ENCODE measurements at places on chromosomes 1 and 21.

DNA sequence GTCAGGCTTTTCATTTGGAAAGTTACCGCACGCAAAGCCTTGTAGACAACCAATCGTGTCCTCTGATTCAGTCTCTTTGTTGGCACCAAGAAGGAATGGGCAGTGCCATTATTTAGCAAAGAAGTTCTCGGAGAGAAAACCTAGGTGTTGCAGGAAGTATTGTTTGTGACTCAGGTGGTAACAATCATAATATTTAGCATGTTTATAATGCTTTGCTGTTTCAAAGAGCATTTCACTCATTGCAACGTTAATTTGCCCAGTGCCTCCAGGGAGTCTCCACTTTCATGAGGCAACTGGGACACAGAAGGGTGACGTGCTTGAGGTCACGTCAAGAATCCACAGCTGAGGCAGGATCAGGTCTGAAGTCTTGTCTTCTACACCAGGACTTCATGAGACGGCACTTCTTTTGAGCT is 31.4 kb downstream of the STPG1 start:
- DNase-seq = no peak

DNA sequence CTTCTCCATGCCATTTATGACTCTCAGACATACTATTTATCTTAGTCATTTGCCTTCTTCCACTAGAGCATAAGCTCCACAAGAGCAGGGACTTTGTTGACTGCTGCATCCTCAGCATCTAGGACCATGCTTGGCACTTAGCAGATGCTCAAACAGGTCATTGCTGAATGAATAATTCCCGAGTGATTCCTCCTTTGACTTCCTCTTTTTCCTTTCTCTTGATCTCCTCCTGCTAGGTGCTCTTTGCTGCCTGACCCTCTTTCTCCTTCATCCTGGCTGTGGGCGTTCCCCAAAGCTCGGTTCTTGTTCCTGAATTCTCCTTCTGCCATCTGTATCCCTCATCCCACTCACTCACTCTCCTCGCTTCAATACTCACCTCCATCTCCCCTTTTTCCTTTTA is 23.5 kb downstream of the SYT6 start:
- DNase-seq = no peak

DNA sequence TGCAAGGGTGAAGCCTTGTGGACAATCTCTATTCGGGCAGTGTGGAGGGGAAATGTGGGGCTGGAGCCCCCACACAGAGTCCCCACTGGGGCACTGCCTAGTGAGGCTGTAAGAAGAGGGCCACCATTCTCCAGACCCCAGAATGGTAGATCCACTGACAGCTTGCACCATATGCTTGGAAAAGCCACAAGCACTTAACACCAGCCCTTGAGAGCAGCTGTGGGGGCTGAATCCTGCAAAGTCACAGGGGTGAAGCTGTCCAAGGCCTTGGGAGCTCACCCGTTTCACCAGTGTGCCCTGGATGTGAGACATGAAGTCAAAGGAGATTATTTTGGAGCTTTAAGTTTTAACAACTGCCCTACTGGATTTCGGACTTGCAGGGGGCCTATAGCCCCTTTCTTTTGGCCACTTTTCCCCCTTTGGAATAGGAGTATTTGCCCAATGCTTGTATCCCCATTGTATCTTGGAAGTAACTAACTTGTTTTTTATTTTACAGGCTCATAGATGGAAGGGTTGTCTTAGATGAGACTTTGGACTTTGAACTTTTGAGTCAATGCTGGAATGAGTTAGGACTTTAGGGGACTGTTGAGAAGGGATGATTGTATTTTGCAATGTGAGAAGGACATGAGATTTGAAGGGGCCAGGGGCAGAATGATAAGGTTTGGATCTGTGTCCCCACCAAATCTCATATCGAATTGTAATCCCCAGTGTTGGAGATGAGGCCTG is 16.3 kb upstream of the COL6A1 start:
- DNase-seq = no peak

DNA sequence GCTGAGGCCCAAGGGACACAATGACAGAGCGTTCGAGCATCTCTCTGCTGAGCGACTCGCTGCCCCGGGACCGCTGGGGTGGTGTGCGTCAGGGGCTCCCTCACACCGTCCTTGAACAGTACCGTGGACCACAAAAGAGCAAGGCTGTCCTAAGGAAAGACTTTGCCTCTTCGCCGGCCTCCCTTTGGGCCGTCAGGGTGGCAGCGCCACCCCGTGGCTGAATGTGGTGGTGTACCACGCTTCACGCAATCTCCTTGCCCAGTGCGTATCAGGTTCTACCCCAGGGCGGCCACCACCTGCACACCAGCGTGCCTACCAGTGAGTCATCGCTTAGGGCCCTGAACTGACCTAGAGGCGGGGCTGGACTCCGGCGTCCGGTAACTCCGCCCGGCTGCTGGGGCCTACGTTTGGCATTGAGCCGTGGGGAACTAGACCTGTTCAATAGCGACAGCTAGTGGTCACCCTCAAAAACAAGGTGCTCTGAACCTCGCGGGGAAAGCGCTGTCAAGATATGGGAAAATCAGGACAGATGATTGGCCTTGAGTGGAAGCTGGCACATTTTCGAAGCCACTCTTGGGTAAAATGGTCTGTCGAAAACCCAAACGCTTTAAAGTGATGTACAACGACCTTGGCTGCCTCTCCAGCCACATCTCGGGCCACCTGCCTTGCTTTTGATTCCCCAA is 8.1 kb upstream of the TRAF3IP3 start:
- peak; percentile 95 for DNase-seq

DNA sequence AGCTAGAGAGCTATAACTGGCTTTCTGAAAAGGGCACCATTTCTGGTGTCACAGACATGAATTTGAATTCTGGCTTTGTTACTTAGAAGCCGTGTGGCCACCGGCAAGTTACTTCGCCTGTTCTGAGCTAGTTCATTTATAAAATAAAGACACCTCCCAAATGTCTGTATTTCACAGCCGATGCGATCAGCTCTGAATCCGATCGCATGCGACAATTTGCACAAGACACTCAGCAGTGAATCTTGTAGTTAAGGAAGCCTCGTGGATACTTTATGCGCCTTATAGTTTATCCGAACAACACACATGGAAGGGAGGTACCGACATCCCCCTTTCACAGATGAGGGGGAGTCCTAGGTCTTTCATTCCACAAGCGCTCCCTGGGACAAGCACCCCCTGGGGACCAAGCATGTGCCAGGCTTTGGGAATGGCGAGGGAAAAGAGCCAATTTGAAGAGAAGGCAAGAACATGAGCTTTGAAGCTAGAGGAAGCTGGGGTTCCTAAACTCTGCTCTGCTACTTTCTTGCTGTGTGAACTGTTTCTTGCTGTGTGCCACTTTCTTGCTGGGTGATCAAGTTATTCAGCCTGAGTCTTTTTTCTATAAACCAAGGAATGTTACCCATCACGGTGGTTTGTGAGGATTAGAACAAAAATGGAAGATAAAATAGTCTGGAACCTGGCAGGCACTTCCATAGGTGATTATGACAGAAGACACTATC is 3.9 kb downstream of the ID3 start:
- DNase-seq = peak; percentile 61

DNA sequence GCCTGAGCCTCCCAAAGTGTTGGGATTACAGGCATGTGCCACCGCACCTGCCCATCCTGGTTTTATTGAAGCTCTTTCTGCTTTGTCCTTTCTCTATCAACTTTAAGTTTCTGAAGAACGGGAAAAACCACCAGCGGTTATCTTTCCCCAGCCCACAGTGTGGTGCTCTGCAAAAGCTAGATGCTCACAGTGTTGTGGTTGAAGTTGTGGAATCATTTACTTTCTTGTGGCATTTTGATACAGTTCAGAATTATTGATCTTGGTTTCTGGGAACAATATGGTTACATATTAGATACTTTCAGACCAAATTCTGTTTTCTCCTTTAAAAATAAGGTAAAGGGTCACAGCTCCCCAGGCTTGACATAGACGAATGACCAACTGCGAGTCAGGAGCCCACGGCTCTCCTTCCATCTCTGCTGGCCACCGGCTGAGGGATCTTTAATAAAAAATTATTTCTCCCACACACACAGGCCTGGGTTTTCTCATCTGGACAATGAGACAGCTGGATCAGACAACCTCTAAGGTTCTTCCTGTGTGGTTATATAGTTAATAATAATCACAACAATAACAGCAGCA is 385.3 kb downstream of the SETD4 start:
- DNase-seq = no peak

- DNase-seq = no peak
Observed at GRCh38 chr1:192157067-192157466, 1.2 kb upstream of the RGS18 start.

DNA sequence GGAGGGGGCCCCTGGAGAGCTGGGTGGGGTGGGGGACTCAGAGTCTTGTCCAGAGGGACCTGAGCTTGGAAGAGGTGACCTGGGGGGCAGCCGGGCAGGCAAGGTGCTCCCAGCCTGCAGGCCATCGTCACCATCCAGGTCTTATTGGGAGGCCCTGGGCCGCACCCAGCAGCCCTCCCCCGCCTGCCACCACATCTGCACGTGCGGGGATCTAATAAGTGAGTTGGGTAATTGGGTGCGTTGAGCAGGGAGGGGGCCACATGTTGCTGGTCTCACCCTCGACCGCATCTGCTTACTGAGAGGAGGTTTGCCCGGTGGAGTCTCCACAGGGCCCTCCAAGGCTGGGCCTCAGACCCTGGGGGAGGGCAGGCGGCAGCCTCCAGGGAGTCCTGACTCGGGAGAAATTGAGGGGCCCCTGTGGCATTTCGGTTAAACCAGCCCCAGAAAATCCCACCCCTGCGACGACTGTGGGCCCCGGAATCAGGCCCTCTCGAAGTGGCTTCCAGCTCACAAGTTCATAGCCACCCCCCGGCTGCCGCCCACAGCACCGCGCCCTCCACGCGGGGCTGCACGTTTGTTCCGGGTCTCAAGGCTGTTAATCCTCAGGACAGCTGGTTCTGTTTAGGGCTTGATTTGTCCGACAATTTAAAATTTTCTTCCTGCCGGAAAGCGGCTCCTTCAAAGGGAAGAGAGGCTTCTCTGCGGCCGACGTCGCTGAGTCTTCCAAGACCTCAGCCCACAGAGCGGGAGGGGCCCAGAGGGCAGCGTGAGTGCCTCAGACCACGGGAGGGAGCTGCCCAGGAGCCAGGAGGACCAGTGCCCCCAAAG is 14.7 kb upstream of the COL6A2 start:
- DNase-seq = peak; percentile 46

DNA sequence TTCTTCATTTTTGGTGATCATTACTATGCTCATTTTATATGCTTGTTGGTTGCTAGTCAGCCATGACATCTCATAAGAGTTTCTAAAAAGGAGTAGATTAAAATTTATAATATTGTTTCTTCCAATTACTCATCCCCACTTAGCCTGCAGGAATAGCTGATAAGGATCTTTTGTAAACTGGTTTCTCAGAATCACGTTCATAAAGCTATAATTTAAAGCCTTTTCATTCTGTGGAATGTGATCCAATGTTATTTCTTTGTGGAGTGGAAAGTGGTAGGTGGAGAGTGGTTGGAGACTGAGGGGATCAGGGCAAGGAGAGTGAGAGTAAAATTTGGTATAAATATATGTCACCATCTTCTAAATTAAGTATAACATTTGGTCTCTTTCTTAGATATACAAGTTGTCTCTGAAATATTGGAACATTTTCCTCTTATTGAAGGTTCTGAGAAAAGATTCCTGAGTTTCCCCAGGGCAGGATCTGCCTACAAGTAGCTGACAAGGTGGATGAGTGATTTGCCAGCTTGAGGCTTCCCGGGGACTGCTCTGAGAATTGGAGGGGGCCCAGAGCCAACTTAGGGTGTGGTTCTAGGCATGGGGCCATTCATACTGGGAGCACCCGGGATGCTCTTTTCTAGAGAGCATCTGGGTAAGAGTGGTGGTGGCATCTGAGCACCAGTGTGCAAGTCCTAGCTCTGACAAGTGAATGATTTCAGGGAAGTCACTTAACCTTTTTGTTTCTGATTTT is 116.4 kb downstream of the TBX19 start:
- no peak for DNase-seq

DNA sequence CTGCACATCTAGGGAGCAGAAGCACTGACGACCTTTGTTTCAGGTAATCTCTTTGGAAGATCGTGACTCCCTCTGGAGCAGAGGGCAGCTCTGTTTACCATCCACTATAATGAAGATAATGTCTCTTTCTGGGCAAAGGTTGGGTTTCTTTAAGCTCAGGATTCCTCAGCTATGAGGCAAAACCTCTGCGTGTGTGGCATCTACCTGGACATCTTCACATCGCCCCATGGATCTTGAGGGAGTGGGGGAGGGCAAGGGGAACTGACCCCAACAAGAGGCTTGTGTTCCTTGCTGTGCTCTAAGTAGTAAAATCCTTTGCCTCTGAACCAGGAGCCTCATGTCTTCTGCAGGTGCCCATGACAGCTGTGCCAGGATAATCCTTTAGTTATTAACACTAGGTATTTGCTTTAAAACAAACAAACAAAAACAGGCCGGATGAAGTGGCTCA is 19.6 kb downstream of the SPATA45 start:
- DNase-seq = no peak

DNA sequence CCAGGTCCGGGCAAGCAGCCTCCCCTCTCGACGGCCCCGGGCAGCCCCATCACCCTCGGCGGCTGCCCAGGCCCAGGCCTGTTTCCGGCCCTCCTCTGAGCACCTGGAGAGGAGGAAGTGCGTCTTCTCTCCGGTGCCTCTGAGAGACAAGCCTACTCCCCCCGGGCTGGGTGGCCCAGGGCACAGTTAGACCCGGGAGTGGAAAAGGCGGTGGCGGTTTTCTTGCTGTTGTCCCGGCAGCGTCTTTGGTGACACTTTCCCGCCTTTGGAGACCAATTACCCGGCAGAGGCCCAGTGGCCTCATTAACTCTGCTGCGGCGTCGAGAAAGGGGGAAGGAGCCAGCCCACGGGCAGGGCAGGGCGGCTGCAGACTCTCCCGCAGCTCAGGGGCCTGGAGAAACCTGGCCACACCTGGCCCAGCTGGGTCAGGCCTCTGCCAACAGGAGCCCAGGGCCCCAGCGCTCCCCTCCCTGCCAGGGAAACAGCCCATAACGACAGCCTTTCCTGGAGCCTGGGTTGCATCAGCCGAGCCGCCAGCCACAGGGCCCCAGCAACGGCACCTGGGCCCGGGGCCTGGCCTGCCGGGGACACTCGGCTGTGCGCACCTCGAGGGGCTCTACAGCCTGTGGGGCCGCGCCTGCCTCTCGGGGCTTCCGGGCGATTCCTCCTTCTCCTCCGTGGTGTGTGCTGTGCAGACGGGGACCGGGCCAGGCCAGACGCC is 28.4 kb upstream of the C1orf159 start:
- DNase-seq = no peak

DNA sequence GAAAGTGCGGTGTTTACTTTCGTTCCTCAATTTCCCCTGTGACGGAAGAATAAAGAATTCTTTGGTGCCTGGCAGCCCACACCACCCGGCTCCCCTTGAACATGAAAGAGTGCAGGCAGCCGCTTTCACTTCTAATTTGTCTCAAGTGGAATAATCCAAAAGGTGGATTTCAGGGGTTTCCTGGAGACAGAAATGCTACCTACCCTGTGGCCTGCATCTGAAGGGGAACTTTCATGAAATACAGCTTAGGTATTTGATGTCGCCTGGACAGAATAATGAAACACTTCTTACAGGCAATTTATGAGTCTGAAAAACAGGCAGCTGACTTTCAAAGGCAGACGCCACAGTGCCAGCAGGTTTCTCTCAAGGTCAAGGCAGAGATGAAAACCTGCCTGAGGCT is 169.5 kb upstream of the USP24 start:
- DNase-seq = no peak

GRCh38 chr1:20666804-20667203 is 5.6 kb upstream of the DDOST start:
- DNase-seq = peak; percentile 25

GRCh38 chr1:59673573-59674450 is 140.9 kb upstream of the HOOK1 start:
- no peak for DNase-seq

- DNase-seq = peak; percentile 73
Observed at GRCh38 chr1:56424744-56425493, 154.4 kb downstream of the PLPP3 start.

GRCh38 chr1:33616780-33617179 is 144.3 kb downstream of the ZSCAN20 start:
- DNase-seq = no peak
